ENCODE measurements at places on chromosomes 6 and 20.

- no peak for DNase-seq
Observed at GRCh38 chr6:121201105-121201504, 133.2 kb downstream of the TBC1D32 start.

GRCh38 chr20:48932375-48932941 is 10.9 kb downstream of the ARFGEF2 start:
- no peak for DNase-seq

GRCh38 chr6:167094436-167094819 is 28.5 kb upstream of the CCR6 start:
- no peak for DNase-seq

- DNase-seq: no peak
Observed at GRCh38 chr6:17945575-17945974, 41.9 kb downstream of the KIF13A start.

DNA sequence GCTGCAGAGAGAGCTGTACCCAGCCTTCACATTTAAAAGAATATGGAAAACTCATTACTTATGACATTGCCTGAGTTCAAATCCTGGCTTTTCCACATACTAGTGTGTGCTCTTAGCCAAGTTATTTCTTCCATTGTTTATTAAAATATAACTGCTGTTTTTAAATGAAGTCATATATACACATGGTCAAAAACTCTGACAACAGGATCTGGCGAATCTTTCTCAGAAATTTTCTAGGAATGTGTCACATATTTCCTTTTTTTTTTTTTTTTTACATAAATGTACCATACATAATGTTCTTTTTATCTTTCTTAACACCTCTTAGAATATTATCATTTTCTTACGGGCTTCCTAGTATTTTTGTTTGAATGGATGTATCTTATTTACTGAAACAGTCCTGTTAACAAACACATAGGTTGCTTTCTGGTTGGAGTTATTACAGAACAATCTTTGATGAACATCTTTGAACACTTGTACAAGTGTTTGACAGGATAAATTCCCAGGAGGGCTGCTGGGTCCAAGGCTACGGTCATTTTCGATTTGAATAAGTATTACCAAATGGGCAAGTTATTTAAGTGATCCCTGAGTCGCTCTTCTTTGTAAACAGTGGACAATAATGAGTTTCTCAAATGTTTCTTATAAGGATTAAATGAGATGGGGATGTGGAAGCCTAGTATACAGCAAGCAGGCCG is 1.6 kb upstream of the SNX9 start:
- no peak for DNase-seq

GRCh38 chr6:26157251-26158075 is 70.2 kb downstream of the HFE start:
- peak; percentile 88 for DNase-seq

DNA sequence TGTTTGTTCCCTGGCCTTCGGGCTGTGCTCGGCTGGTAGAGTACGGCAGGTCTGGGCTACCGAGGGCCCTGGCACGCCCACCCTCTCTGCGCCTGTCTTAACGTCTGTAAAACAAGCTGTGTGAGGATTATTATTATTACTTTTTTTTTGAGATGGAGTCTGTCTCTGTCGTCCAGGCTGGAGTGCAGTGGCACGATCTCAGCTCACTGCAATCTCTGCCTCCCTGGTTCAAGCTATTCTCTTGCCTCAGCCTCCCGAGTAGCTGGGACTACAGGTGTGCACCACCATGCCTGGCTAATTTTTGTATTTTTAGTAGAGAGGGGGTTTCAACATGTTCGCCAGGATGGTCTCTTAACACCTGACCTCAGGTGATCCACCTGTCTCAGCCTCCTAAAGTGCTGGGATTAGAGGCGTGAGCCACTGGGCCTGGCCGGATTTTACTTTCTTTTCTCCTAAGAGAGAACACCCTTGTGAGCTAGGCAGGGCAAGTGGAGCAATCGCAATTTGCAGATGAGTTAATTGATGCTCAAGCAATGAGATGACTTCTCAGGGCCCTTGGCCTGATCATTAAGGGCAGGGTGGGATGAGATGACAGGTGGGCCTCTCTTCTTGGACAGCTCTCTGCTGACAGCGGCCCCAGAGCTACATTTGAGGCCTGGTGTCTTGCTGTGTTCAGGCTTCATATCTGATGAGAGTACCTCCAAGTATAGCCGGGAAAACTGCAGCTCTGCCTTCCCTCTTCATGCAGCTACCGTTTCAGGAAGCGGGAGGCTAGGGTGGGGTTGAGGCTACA is 859 bp upstream of the SMIM29 start:
- DNase-seq: no peak

DNA sequence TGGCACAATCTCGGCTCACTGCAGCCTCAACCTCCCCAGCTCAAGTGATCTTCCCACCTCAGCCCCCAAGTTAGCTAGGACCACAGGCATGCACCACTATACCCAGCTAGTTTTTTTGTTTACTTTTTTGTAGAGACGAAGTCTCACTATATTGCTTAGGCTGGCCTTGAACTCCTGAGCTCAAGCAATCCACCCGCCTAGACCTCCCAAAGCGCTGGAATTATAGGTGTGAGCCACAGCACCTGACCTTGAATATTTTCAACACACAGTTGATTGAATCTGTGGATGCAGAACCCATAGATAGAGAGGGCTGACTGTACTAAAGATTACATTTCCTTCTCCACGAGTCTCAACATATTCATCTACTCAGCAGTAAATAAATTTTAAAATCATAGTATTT is 15.6 kb downstream of the CDK19 start:
- no peak for DNase-seq

All from activated CD4-positive, alpha-beta T cell treated with anti-CD3 and anti-CD28 coated beads, Interleukin-2, Interleukin-6, amounts not matched to agents 100 ng/mL and 50 ng/mL, durations not matched to agents 16 hours and 8 hours (primary cell).